ENCODE measurements at places on chromosomes 2 and 18.

- no peak for DNase-seq
These were observed 151.6 kb upstream of the MYO3B start for GRCh38 chr2:170026361-170026760.

GRCh38 chr2:203301667-203302066 is 26.5 kb upstream of the ABI2 start:
- no peak for DNase-seq

GRCh38 chr2:235966396-235966795 is 201.8 kb downstream of the GBX2 start:
- no peak for DNase-seq

DNA sequence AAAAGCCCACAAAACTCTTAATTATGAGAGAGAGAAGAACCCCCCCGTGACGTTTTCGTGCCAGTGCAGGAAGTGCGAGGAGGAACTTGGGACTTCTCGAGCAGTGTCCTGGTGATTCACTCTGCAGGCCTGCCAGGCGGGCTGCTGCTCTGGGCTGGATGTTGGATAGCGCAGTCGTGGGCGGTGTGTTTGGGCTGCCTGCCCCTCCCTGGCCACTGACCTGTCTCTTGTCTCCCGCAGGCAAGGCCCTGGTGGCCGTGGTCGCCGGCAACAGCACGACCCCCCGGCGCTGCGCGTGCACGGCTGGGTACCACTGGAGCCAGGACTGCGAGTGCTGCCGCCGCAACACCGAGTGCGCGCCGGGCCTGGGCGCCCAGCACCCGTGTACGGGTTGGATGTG is 29.0 kb downstream of the TNFRSF11A start:
- DNase-seq: no peak

- DNase-seq: no peak
These were observed 152.1 kb downstream of the PXDN start for GRCh38 chr2:1591978-1592907.

All from NCI-H1092 (cell line).